Activated CD8-positive, alpha-beta T cell treated with anti-CD3 and anti-CD28 coated beads for 36 hours (primary cell): ENCODE measurements at places on chromosomes 6 and 20. TPM values are rescaled to one million over a fixed set of nuclear protein-coding genes. Genes with fewer than 3 reads are reported as not detected.

DNA sequence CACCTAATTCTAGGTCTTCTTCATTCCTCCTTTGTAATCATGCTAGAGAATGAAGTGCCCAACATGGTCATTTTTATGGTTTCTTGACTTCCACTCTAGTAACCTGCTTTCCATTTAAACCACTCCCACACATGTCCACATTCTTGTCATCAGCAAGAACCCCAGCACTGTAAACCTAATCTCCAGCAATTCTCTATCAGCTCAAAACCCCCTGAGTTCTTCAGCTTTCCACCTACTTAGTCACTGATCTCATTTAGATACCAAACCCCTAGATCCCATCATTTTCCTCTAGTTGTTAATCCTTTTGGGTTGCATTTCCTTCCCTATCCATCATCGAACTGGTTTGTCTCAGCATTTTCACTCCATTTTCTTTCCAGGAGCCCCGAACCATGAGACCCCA lies 49.7 kb downstream of the GOPC start:
- H3K27me3 ChIP-seq, result no peaks in the 10 kb centered on the region
- H3K4me3 ChIP-seq, result no peak overlapping the region
- H3K4me1 ChIP-seq, result peaks cover 36% of the 10 kb centered on the region

DNA sequence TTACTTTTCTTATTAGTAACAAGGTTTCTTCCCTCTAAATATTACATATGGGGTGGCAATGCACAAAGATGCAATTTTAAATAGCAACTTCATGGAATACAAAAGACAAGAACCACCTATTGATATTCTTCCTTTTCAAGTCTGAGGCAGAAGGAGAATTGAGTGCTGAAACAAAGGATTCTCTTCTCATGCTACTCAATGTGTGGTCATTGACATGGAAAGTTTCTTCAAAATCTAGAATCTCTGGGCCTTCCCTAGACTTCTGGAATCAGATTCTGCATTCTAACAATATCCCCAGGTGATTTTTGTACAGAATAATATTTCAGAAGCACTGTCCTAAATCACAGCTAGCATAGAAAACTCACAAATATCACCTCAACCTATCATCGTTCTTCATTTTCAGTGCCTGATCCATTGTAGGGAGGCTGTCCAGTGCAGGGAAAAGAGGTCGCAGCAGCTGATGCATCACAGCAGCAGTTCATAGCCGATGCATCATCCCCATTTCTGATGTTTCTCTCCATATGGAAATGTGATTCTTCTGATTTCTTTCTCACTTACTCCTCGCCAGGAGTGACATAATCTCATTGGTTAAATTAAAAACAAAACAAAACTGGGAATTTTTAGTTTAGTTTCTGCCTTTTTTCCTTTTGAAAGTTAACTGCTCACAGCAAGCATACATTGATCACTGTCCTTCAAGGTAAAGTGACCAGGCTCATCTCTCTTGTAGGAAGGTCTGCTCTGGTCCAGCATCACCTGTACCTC lies 139.5 kb upstream of the FAM83B start:
- H3K4me1 ChIP-seq, result no peaks in the 10 kb centered on the region
- no peaks in the 10 kb centered on the region for H3K27me3 ChIP-seq
- no peak overlapping the region for H3K27ac ChIP-seq
- H3K4me3 ChIP-seq, result no peak overlapping the region
- H3K36me3 ChIP-seq, result no peaks in the 10 kb centered on the region

DNA sequence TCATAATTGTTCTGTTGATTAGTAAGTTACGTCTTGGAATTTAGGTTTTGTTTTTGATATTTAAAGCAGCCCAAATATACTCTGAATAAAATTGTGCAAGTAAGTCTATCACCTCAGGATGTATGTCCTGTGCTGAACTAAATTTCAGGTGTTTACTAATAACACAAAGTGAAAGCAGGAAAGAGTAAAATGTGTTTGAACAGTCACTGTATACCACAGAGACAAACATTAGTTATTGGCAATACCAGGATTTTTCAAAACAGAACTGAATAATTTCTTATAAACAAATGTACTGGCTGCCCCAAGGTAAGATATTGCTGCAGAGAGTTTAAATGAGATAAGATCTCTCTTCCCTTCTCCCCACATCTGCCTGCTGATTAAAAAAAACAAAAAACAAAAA lies 404.7 kb upstream of the RUNX2 start:
- peaks cover 7% of the 10 kb centered on the region for H3K36me3 ChIP-seq
- peaks cover 57% of the 10 kb centered on the region for H3K4me1 ChIP-seq
- no peak overlapping the region for H3K4me3 ChIP-seq
- no peak for DNase-seq

DNA sequence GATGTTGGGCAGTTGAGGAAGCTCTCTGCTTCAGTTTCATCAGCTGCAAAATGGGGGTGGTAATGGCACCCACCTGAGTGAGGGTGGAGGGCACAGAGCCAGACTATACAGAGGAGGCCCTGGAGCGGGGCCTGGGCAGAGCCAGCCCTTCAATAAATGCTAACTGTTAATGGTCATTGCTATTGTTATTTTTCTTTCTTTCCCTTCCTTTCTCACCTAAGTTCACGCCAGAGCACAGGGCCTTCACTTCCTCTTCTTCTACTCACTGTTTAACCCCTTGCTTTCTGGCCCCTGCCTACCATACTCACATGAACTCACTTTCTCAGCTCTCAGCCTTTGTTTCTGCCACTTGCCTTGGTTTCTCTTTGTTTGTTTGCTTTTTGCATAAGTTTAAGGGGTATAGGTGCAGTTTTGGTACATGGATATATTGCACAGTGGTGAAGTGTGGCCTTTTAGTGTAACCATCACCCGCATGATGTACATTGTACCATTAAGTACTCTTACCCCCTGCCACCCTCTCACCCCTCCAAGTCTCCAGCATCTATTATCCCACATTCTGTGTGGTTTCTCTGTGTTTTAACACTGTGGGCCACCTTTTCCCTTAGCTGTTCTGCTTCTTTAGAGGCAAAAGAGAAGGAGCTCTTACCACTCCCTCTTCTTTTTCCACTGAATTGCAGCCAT lies 7.5 kb upstream of the RREB1 start:
- no peaks in the 10 kb centered on the region for H3K27me3 ChIP-seq
- no peak overlapping the region for H3K27ac ChIP-seq
- H3K4me1 ChIP-seq, result peaks cover 3% of the 10 kb centered on the region
- no peaks in the 10 kb centered on the region for H3K36me3 ChIP-seq
- no peak overlapping the region for H3K4me3 ChIP-seq
- no peak for DNase-seq

GRCh38 chr6:45378334-45378926 lies 696 bp upstream of the SUPT3H start:
- peak overlapping the region; percentile 99 for H3K27ac ChIP-seq
- H3K4me3 ChIP-seq, result peak overlapping the region; percentile 96
- H3K27me3 ChIP-seq, result no peaks in the 10 kb centered on the region
- H3K4me1 ChIP-seq, result peaks cover 14% of the 10 kb centered on the region
- peaks cover 4% of the 10 kb centered on the region for H3K36me3 ChIP-seq
- peak; percentile 41 for DNase-seq

DNA sequence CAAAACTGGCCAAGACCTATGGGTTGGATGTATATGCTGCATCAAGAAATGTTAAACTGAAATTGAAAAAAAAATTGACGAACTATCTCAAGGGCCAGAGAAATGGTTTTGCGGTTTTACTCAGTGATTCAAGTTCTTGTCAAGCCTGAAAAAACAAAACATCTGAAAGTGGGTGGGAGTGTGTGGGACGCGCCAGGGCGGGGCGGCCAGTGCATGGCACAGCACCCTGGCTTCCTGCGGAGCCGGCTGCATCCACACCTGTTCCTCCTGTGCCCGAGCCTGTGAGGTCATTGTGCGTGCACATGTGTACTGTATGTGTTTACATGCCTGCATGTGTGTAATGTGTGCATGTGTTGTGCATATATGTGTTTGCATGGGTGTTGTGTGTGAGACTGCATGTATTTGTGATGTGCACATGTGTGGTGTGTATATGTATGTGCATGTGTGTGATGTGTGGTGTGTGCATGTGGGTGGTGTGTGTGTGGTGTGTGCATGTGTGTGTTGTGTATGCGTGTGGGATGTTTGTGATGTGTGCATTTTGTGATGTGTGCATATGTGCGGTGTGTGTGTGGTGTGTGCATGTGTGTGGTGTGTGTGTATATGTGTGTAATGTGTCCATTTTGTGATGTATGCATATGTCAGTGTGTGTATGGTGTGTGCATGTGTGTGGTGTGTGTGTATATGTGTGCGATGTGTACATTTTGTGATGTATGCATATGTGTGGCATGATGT lies 59.8 kb downstream of the CDH4 start:
- no peak for DNase-seq
- H3K4me3 ChIP-seq, result no peak overlapping the region
- no peaks in the 10 kb centered on the region for H3K36me3 ChIP-seq

- DNase-seq, result peak; percentile 51
- H3K4me1 ChIP-seq, result peaks cover 7% of the 10 kb centered on the region
- H3K36me3 ChIP-seq, result no peaks in the 10 kb centered on the region
- peaks cover 6% of the 10 kb centered on the region for H3K27me3 ChIP-seq
- H3K4me3 ChIP-seq, result no peak overlapping the region
Observed at GRCh38 chr6:6826095-6826901, 237.8 kb downstream of the LY86 start.

DNA sequence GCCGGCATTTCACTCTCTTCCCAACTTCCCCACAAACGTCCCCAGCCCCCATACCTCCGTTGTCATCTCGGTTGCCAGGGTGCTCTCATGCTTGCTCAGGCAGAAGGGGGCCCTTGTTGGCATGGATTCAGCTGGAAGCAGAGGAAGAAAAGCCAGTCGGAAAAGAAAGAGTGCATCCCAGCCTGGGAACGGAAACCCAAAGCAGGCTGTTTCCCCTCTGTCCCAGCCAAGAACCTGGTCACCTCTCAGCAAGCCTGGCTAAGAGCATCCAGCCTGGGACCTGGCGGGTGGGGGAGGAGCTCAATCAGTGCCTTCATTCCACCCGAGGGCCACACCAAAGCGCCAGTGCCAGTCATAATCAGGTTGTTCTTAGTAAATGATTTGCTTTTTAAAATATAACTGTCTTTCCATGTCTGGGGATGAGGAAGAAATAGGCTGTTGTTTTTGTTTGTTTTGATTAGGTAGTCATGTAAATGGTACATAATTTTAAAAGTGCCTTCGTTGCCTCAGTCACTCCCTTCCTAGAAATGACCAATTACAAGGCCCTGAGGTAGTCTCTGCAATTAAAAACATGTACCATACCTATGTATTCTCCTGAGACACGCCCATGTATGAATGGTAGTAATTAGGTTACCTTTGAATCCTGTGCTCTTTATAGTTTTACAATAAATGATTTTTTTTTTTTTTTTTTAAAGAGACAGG lies 21.1 kb downstream of the CHMP4B start:
- DNase-seq, result no peak
- peaks cover 53% of the 10 kb centered on the region for H3K4me1 ChIP-seq
- no peaks in the 10 kb centered on the region for H3K27me3 ChIP-seq
- no peak overlapping the region for H3K27ac ChIP-seq

DNA sequence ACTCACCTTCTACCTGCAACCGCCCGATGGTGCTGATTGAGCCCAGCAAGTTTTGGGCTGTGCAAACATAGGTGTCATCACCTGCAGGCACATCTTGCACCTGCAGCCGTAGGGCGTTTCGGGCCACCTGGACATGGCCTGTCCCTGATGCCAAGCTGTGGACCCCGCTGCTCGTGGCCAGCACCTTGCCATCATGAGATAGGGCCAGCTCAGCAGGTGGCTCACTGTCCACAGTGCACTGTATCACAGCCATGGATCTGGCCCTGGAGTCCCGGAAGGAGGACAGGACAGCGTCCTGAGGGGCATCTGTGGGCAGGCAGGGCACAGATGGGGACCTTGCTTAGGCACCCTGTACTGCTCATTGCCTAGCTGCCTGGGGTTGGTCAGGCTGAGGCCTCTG lies 10.1 kb upstream of the ADAM33 start:
- no peaks in the 10 kb centered on the region for H3K4me1 ChIP-seq
- H3K27ac ChIP-seq, result no peak overlapping the region
- H3K4me3 ChIP-seq, result no peak overlapping the region
- no peaks in the 10 kb centered on the region for H3K27me3 ChIP-seq
- no peak for DNase-seq

DNA sequence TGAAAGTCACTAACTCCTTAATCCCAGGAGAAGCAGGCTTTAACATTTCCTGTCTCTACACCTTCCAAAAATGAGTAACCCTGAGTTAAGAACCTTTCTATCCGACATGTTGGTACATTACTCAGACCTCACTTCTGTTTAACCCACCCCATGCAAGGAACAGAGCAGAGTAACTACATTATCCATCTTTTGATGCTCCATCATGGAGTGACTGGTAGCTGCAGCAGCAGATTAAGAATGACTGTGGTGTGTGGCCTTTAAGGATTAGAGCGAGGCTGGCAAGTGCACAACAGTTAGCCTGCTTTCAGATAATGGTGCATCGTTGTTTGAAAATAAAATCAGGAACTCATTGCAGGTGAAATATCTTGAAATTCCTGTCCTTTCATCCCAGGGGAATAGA lies 2.0 kb downstream of the TRAF3IP2 start:
- H3K4me1 ChIP-seq, result peaks cover 39% of the 10 kb centered on the region
- no peaks in the 10 kb centered on the region for H3K27me3 ChIP-seq
- H3K27ac ChIP-seq, result no peak overlapping the region
- H3K36me3 ChIP-seq, result peaks cover 5% of the 10 kb centered on the region
- H3K4me3 ChIP-seq, result no peak overlapping the region

DNA sequence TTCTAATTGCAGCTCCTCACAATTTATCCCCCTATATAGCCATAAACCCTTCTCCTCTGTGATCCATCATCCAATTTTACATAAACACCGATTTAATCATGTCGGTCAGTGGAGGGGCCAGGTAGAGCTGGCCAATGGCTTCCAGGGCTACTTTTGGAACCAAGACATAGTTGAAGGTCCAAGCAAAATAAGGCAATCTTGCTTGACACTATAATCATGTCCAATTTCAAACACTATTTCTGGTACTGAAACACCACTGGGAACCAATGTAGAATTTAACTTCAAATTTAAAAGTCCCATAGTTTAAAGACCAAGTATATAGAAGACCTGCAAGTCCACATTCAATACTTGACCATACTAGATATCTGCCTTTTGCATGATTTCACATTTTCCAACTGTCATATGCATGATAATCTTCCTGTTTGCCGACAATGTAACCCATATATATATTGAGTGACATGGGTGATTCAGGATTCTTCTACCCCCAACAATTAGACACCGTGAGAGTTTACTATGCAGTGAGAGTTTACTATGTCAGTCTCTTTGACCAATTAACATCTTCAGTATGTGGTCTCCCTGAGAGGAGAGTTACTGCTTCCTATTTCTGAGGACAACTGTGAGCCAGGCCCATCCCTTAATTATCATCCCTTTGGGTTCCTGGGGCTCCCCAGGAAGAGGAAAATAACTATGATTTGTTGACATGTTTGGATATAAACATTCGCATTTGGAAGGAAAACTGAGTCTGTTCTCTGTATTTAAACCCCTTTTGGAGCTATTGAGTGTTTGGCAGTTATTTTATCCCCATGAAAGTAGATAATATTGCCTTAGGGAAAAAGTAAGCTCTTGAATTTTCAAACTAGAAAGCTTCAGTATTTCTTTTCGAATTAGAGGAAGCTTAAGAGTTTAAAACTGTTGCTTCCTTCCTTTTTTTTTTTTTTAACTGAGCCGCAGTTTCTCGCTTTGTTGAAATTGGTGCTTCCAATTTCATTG lies 31.8 kb downstream of the SAMD3 start:
- peak overlapping the region; percentile 30 for H3K27ac ChIP-seq
- H3K27me3 ChIP-seq, result no peaks in the 10 kb centered on the region
- peaks cover 75% of the 10 kb centered on the region for H3K4me1 ChIP-seq
- peaks cover 28% of the 10 kb centered on the region for H3K36me3 ChIP-seq

GRCh38 chr6:144150710-144151657 lies 667 bp downstream of the STX11 start:
- H3K36me3 ChIP-seq, result peaks cover 44% of the 10 kb centered on the region
- H3K4me3 ChIP-seq, result peak overlapping the region; percentile 93
- H3K4me1 ChIP-seq, result peaks cover 52% of the 10 kb centered on the region
- no peaks in the 10 kb centered on the region for H3K27me3 ChIP-seq
- peak overlapping the region; percentile 94 for H3K27ac ChIP-seq

LRFN2 gene
- not detected for total RNA-seq

RGS17 gene
- total RNA-seq, result not detected

MEI4 gene
- not detected for total RNA-seq

FERMT1 gene
- total RNA-seq, result 0.52 TPM

DPPA5 gene
- total RNA-seq, result not detected

PRDM1 gene
- 24.6 TPM for total RNA-seq

GSTA2 gene
- not detected for total RNA-seq
